ENCODE measurements at places on chromosomes 6 and 20. TPM values are rescaled to one million over a fixed set of nuclear protein-coding genes. Genes with fewer than 3 reads are reported as not detected.

DNA sequence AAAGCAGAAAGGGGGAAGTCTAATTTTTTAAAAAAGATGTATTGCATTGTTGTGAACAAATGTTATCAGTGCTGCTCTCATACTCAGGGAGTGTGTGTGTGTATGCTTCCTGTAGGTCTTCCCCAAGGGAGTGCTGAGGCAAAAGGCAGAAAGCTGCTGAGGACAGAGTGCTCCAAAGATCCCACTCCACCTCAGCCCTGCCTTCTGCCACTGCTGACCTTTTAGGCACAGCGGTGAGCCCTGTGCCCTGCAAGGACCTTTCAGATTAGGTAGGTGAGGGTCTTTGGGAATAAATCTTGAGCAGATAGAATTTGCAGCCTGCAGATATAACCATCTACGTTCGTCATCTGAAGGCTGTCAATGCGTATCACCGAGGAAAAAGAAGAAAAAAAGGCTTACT is 756.4 kb upstream of the MMS22L start:
- no peak for DNase-seq

GRCh38 chr20:1386323-1386722 is 6.5 kb downstream of the FKBP1A start:
- DNase-seq = no peak

- DNase-seq = no peak
Measured at GRCh38 chr6:129309154-129309553, 400.8 kb downstream of the ARHGAP18 start.

GRCh38 chr20:62437927-62438326 is 10.6 kb upstream of the RBBP8NL start:
- no peak for DNase-seq

- no peak for DNase-seq
Measured at GRCh38 chr20:44361021-44361420, 5.5 kb downstream of the HNF4A start.

- no peak for DNase-seq
Measured at GRCh38 chr20:22338140-22338708, 246.1 kb downstream of the FOXA2 start.

DNA sequence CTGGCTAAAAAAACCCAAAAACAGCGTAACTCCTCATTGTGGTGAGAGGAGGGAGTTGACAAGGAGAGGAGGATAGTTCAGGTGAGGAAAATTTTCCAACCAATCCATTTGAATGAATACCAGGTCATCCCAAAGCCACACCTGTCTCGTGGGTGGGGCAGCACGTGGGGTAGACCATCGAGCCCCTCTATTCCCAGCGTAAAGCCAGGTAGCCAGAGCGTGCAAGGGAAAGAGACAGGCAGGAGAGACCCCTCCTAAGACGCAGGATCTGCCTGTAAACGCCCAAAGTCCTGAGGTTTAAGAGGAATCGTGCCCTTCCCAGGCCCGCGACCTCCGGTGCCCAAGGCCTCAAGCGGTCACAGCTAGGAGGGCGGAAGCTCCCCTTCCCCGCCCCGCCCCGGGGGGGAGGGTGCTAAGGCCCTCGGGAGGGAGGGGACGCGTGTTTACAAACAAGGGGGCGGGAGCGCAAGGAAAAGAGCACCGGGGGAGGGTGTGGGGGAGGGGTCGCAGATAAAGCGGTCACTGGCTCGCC is 712 bp downstream of the RXRB start:
- DNase-seq = no peak

The CFB gene
- total RNA-seq = 0.50 TPM

DNA sequence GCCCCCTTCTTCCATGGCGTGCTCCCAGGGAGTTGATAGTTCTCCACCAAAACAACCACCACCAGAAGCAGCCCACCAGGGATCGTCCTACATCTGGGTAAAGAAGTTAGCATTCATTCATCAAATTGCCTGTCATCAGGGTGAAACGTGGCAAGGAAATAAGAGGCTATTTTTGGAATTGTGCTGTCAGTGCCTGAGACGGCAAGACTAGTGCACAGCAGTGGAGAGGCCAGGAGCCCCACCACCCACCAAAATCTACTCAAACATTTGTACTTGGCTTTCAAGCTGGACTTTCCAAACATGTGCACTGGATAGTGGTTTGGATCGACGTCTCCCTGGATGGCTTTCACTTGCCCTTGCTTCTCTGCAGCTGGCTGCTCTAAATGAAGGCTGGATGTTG is 44.8 kb downstream of the TXNDC5 start:
- DNase-seq = no peak

DNA sequence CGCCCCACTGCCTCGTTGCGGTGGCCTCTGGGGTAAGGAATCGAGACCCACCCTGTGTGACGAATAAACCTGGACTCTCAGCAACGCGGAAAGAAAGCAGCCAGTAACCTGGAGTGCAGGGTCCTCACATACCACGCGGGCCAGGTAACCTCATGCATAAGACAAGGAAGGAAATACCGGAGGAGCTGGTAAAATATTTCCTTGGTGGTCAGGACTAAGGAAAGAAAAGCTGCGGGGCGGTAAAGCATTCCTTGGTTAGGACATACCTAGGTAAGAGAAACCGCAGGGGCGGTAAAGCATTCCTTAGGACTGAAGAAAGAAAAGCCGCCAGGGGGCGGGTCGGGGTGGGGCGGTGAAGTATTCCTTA is 80.7 kb downstream of the SYTL3 start:
- no peak for DNase-seq

The SOX18 gene
- total RNA-seq = 70.0 TPM

- DNase-seq = no peak
Measured at GRCh38 chr6:144140867-144141266, 9.4 kb upstream of the STX11 start.

The NFATC2 gene
- not detected for total RNA-seq

DNA sequence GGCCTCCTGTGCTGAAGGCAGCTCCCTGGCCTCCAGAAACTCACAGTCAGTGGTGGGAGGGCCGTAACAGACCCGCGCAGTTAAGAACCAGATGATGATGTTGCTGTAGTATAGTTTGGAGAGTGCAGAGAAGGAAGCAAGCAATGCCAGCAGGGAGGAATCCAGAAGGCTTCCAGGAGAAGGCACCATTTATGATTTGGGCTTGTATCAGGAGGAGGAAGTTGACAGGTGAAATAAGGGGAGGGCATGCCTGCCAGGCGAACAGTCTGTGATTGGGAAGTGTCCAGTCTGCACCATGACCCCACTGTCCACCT is 13.3 kb upstream of the BAK1 start:
- no peak for DNase-seq

DNA sequence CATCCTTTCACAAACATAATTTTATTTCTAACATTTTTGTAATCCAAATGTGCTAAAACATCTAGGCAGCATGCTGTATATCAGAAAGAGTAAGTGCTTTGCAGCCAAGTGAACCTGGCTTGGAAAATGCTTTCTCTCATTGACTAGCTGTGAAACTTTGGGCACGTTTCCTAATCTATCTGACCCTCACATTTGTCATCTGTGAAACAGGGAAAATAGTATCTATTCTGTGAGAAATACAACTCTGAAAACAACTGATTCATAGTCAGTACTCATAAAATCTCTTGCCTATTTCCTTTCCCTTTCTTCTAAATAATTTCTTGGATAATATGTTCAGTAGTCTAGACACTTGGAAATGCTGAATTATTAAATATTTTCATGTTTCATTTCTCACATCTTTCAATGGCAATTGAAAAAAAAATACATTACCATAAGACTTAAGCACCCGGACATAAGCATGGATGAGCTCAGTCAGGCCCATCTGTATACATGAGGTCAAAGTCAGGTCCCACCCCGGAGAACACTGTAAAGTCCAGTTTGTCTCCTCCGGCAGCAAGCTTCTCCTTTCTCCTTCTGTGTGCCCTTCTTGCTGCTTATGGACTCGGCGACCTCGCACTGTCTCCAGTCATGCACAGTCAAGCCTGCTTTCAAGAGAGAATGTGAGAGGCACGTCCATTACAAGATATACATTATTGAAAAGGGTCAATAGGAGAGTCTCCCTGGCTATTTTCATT is 455.0 kb upstream of the SOX4 start:
- no peak for DNase-seq

GRCh38 chr20:56956534-56956933 is 309.9 kb downstream of the BMP7 start:
- DNase-seq = no peak

The DEFB123 gene
- total RNA-seq = not detected

The KIF6 gene
- not detected for total RNA-seq

- no peak for DNase-seq
Measured at GRCh38 chr20:59082077-59082740, 39.6 kb upstream of the PRELID3B start.

DNA sequence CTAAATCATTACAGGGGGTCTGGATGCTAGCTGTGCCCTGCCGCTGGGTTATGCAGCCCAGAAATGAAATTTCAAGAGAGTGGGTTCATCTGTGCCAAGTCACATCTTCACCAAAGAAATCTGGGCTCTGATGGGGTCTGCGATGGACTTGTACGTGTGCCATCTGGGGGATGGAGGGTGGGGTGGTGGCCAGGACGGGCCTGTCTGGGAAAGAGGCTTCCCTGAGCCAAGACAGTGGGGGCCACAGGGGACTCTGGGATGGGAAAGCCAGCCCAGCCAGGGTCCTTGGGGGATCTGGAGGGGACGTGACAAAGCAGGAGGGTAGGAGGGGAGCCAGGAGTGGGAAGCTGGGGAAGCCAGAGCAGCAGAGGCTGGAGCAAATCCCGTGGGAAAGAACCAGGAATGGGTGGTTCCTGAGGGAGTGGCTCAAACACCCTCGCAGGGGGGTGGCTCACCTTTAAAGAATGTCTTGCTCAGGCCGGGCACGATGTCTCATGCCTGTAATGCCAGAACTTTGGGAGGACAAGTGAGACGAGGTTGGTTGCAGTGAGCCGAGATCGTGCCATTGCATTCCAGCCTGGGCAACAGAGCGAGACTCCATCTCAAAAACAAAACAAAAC is 36.3 kb upstream of the SULF2 start:
- DNase-seq = no peak

The ECT2L gene
- not detected for total RNA-seq

The FBXO5 gene
- total RNA-seq = 68.7 TPM

GRCh38 chr6:9766240-9766915 is 648.5 kb downstream of the TFAP2A start:
- DNase-seq = peak; percentile 56

DNA sequence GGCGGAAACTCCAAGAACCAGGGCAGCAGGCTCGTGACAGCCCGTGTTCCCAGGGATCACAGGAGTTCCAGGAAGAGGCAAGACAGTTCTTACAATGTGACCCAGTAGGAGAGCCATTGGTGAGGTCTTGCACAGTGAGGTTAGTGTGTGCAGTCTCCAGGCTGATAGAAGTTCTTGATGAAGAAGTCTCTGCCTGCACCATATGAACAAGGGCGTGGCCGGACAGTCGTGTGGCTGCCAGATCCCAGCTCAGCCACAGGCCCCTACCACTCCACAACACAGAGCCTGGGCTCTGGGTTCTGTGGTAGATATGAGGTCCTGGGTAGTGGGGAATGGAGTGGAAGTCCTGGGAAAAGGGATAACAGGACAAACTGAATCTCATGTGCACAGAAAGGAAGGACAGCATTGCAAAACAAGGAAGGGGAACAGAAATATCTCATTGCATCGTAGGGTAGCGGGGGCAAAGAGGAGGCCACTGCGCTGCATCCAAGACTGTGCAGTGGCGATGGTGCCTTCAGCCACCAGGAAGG is 65.2 kb downstream of the STX11 start:
- DNase-seq = no peak

The SNAP91 gene
- total RNA-seq = not detected

GRCh38 chr6:63410435-63411426 is 90.9 kb upstream of the LGSN start:
- no peak for DNase-seq

DNA sequence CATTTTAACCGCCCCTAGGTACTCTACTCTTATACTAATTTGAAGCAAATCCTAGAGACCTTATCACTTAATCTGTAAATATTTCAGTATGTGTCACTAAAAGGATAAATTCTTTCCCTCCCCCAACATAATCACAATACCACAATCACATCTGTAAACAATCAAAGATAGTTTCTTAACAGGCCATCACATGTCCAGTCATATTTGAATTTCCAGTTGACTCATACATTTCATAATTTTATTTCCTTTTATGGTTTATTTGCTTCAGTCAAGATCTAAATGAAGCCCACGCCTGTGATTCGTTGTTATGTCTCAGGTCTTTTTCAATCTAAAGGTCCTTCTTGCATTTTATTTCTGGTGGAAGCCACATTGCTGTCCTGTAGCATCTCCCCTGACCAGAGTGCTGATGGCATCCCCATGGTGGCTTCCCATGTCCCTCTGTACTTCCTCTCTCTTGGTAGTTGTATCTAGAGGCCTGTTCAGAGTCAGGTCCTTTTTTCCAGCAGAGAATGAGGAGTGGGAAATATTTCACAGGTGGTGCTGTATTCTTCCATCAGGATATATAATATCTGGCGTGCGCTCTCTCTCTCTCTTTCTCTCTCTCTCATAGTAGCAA is 128.6 kb upstream of the SLC22A23 start:
- DNase-seq = no peak

The ASIP gene
- total RNA-seq = not detected

Measured in SJSA1 (cell line).